Activated B cell treated with CpG ODN at 0.5 μM for 24 hours (primary cell): ENCODE measurements at places on chromosomes 2 and 18. TPM values are rescaled to one million over a fixed set of nuclear protein-coding genes. Genes with fewer than 3 reads are reported as not detected.

HOXD13 gene
- total RNA-seq, result not detected in 2 replicates

- no peaks in the 10 kb centered on the region for H3K36me3 ChIP-seq
- DNase-seq, result no peak
- no peak overlapping the region for H3K4me3 ChIP-seq
- H3K4me1 ChIP-seq, result peaks cover 11% of the 10 kb centered on the region
- H3K27me3 ChIP-seq, result no peaks in the 10 kb centered on the region
These were observed 7.3 kb upstream of the TPO start for GRCh38 chr2:1405967-1406366.

DNA sequence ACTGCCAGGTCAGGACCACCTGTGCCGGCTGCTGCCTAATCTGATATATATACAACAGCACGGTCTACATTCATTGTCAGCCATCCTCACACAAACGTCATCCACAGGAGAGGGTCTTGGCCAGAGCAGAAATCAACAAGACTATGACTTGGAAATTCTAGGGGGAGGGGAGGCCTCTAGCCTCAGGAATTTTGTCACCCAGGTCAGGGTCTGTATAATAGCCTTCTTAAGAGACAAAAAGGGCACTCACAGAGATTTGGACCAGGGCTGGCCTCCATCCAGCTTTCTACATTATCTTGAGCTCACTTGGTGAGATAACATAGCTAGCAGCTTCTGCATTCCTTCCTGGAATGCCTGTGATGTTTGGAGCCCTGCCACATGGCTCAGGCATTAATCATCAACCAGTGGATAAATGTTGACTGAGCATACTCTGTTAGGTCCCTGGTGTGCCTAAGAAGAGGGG is 50.4 kb upstream of the CTIF start:
- DNase-seq, result no peak
- H3K4me3 ChIP-seq, result no peak overlapping the region
- H3K27me3 ChIP-seq, result peaks cover 27% of the 10 kb centered on the region
- no peaks in the 10 kb centered on the region for H3K4me1 ChIP-seq
- no peaks in the 10 kb centered on the region for H3K36me3 ChIP-seq
- H3K27ac ChIP-seq, result no peak overlapping the region

- no peaks in the 10 kb centered on the region for H3K36me3 ChIP-seq
- H3K4me1 ChIP-seq, result peaks cover 44% of the 10 kb centered on the region
- no peak for DNase-seq
- no peak overlapping the region for H3K27ac ChIP-seq
These were observed 109.9 kb upstream of the ID2 start for GRCh38 chr2:8571792-8572499.

SPATA3 gene
- not detected in 2 replicates for total RNA-seq

GATA6 gene
- not detected in 2 replicates for total RNA-seq

DNA sequence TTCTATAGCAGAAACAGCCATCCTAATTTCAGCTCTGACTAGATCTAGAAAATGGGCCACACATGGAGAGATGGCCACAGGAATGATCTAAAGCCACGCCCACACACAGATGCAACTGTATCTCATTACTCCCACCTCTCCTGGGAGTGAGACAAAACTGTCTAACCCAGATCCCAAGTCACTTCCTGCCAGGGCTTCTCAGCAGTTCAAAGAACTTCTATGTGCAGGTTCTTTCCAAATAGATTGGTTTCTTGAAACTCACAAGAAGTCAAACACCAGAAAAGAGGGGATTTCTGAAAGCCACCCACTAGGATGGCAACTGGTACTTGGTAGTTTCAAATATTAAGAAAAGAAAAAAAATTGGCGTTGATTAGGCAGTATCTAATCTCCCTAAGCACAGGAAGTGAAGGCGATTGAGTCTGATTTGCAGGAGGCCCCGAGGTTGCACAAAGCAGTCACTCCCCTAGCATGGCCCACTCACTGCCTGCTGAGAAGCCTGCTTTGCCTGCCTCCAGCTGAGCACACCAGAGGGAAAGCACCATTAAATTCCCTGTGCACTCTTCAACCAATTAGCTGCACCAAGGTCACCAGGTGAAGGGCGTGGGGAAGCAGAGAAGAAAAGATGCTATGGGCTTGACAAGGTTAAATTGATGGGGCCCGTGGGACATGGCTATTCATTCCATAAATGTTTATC is 51.1 kb downstream of the PAPOLG start:
- H3K36me3 ChIP-seq, result peaks cover 13% of the 10 kb centered on the region
- H3K27me3 ChIP-seq, result no peaks in the 10 kb centered on the region
- peak overlapping the region; percentile 93 for H3K27ac ChIP-seq
- peak; percentile 34 for DNase-seq

SCN2A gene
- total RNA-seq, result 0.16 TPM in 1 of 2 replicates, not detected in the other

- no peak overlapping the region for H3K4me3 ChIP-seq
- no peaks in the 10 kb centered on the region for H3K36me3 ChIP-seq
- H3K4me1 ChIP-seq, result no peaks in the 10 kb centered on the region
- H3K27ac ChIP-seq, result no peak overlapping the region
- H3K27me3 ChIP-seq, result peaks cover 10% of the 10 kb centered on the region
These were observed 107.7 kb downstream of the INHBB start for GRCh38 chr2:120453635-120453998.

KYNU gene
- 43.8 and 48.0 TPM in 2 replicates for total RNA-seq

HOXD3 gene
- total RNA-seq, result not detected in 2 replicates

- no peak overlapping the region for H3K4me3 ChIP-seq
- peaks cover 21% of the 10 kb centered on the region for H3K27me3 ChIP-seq
- no peak for DNase-seq
- no peak overlapping the region for H3K27ac ChIP-seq
These were observed 68.2 kb upstream of the MBOAT2 start for GRCh38 chr2:9071584-9072124.

ASB3 gene
- 16.3 and 22.8 TPM in 2 replicates for total RNA-seq

MYL1 gene
- not detected in 2 replicates for total RNA-seq

DNA sequence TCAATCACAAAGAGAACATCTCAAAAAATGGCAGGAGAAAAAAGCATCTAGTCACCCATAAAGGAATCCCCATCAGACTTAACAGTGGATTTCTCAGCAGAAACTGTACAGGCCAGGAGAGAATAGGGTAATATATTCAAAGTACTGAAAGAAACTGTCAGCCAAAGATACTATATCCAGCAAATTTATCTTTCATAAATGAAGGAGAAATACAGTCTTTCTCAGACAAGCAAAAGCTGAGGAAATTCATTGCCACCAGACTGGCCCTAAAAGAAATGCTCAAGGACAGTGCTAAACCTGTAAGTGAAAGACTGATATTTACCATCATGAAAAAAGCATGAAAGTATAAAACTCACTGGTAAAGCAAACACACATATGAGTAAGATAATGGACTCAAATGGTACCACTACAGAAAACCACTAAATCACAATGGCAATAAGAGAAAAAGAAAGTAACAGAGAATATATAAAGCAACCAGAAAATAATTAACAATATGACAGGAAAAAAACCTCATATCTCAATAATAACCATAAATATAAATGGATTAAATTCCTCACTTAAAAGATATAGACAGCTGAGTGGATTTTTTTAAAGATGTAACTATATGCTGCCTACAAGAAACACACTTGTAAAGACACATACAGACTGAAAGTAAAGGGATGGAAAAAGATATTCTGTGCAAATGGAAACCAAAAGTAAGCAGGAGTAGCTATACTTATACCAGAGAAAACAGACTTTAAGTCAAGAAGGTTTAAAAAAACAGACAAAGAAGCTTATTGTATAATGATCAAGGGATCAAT is 83.4 kb upstream of the STK39 start:
- no peaks in the 10 kb centered on the region for H3K36me3 ChIP-seq
- H3K27me3 ChIP-seq, result no peaks in the 10 kb centered on the region
- DNase-seq, result no peak
- H3K4me1 ChIP-seq, result no peaks in the 10 kb centered on the region
- no peak overlapping the region for H3K4me3 ChIP-seq

ANKRD36 gene
- 26.7 and 34.5 TPM in 2 replicates for total RNA-seq

NT5C1B gene
- total RNA-seq, result not detected in 2 replicates

DNA sequence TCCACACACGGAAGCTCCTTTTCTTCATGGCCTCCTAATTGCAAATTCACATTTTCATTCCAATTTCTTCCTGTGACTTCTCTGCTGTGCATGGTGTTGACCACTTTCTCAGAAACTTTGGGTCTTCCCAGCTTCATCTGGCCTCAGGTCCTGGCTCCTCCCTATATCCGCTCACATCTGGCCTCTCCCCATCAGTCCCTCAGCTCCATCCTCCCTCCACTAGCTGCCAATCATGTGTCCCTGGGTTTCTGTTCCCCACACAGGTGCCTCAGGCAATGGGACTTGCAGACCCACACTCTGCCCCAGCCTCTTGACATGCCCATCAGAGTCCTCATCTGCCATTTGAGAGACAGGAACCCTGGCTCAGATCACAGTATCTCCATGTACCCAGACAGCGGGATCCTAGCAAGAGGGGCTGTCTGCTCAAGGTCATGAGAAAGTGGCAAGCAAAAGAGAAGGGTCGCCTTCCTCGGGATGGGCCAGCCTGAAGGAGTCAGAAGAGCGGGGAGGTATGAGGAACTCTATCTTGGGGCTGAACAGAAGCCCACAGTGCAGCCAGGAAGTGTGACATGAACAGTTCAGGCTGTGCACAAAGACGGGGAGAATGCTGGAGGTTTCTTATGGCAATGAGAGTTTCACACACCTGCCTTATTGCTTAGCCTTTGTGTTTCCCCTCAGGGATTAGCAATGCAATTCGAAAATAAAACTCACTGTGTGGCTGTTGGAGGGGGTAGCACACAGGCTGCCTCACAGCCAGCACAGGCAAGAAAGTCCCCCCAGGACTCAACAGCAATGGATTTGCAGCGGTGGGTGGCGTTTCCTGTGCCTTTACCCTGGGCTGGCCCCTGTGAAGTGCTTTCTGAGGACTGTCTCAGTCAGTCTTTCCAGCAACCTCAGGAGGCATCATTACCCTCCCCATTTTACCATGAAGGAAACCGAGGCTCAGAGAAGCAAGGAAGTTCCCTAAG is 69.5 kb downstream of the COPS8 start:
- no peak for DNase-seq
- H3K4me1 ChIP-seq, result no peaks in the 10 kb centered on the region
- no peak overlapping the region for H3K27ac ChIP-seq
- peaks cover 4% of the 10 kb centered on the region for H3K27me3 ChIP-seq

DNA sequence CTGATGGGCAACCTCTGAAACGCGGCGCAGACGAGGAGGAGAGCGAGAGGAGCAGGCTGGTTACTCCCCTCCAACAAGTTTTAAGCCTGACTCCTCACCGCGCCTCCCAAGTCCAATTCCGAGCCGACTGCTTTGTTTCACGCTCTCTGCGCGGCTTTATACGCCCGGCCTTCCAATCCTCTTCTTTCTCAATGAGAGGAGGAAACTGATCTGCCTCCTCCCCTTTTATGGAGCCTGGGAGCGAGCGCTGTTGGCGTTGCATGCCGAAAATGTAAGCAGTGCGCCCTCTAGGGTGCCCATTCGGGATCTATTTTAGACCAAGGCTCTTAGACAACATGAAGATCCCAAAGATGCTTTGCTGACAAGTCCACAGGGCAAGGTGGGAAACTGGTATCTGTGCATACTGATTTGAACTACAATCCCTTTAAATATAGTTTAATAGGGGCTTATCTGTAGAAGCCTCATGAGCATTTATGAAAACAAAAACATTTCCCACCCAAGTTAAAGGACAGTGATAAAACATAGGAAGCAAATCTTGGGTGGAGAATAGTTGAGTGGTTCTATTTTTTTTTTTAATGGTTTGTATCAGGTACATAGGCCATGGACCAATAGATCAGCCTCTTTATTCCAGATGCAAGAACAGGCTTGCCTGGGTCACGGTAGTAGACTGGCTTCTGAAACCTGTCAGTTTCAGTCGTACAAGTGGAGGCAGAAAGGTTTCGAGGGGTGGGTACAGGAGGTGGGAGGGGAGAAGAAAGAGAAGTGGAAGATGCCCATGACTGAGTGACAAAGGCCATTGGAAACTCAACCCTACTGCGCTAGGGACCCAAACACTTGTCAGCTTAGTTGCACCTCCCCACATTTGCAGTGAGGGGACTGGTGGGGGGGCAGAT is at the start of gene RND3:
RND3 (minus strand) TSS at position 131 of the 893 bp plus-strand sequence. CDS start 250 bp downstream, outside the sequence.
- no peak within 1 kb of the TSS for H3K27ac ChIP-seq
- DNase-seq, result no peak
- H3K4me3 ChIP-seq, result no peak within 1 kb of the TSS
- H3K36me3 ChIP-seq, result no peaks in the 10 kb centered on the region
- H3K27me3 ChIP-seq, result peaks cover 53% of the 10 kb centered on the region
- H3K4me1 ChIP-seq, result peaks cover 10% of the 10 kb centered on the region

DNA sequence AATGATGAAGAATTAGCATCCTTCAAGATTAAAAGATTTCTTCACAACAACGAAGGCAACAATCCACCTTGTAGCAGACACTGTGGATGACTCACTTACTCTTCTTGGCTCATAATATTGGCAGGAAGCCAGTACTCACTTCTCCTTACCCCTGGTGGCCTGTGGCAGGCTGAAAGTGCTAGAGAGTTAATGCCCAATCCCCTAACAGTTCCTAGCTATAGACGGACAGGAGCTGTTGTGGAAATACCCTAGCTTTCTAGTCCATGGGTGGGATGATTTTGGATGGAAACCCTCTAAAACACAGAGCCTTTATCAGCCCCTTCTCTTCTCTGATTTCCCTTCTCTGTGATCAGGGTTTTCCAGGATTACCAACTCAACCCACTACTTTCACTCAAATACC is 128.6 kb upstream of the NYAP2 start:
- DNase-seq, result peak; percentile 19
- H3K4me1 ChIP-seq, result peaks cover 39% of the 10 kb centered on the region
- H3K36me3 ChIP-seq, result no peaks in the 10 kb centered on the region
- H3K27me3 ChIP-seq, result no peaks in the 10 kb centered on the region
- peak overlapping the region; percentile 30 for H3K27ac ChIP-seq

GCG gene
- not detected in 2 replicates for total RNA-seq

MYOM1 gene
- 4.1 and 4.9 TPM in 2 replicates for total RNA-seq

DNA sequence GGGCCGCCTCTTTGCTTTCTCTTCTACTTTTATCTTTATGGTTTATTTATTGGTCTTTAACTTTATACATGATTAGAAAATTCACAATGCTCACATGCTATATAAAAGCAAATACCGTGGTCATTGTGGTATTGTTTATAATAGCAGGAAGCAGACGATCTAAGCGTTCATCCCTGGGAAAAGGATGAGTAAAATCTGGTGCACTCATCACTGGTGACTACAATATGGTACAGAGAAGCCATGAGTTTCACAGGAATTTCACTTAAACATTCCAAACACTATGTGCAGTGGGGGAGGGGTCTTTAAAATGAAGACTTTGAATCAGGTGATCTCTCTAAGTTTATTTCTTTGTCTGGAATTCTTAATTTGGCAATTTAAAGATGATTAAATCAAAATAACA is 97.9 kb downstream of the SCN3A start:
- no peaks in the 10 kb centered on the region for H3K27me3 ChIP-seq
- DNase-seq, result no peak
- no peaks in the 10 kb centered on the region for H3K4me1 ChIP-seq
- H3K36me3 ChIP-seq, result peaks cover 1% of the 10 kb centered on the region

UCN gene
- 1.0 and 1.2 TPM in 2 replicates for total RNA-seq

DNA sequence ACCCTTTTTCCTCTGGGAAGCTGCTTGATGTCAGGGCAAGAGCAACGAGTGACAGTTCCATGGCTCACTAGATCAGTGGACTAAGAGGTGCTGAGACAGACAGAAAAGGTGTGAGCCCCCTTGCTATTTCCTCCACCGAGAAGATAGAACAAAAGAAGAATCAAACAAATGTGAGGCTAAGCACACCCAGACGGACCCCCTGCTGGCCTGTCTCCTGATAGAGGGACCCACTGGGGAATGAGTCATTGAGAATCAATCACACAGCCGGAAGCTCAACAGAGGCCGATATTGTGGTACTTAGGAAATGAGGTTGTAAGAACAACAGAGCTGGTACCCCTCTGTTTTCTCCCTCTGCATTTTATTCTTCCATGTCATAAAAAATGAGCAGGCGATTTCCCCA is 89.8 kb upstream of the TEX51 start:
- no peak overlapping the region for H3K4me3 ChIP-seq
- H3K4me1 ChIP-seq, result no peaks in the 10 kb centered on the region
- H3K27ac ChIP-seq, result no peak overlapping the region
- no peak for DNase-seq

ANKRD30B gene
- not detected in 2 replicates for total RNA-seq
